ENCODE measurements at places on chromosomes 5 and 9.
A peak's percentile ranks its signal among the peaks of the same experiment; 100 is the strongest.

DNA sequence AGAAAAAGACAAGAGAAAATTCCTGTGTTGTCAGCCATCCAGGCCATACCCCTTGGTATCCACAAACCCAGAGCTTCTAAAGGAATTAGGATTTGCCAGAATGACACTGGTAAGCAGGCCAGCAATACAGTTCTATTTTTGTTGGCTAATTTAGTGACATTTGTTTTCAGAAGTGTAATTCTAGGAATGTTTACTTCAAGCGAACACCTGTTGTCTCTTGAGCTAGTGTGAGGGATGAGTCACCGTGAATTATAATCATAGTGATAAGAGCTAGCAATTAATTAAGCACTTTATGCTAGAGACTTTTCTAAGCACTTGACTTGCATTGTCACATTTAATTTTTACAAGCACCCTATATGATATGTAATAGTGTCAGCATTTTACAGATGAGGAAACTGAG lies 99.2 kb downstream of the PRKACG start:
- DNase-seq: no peak

DNA sequence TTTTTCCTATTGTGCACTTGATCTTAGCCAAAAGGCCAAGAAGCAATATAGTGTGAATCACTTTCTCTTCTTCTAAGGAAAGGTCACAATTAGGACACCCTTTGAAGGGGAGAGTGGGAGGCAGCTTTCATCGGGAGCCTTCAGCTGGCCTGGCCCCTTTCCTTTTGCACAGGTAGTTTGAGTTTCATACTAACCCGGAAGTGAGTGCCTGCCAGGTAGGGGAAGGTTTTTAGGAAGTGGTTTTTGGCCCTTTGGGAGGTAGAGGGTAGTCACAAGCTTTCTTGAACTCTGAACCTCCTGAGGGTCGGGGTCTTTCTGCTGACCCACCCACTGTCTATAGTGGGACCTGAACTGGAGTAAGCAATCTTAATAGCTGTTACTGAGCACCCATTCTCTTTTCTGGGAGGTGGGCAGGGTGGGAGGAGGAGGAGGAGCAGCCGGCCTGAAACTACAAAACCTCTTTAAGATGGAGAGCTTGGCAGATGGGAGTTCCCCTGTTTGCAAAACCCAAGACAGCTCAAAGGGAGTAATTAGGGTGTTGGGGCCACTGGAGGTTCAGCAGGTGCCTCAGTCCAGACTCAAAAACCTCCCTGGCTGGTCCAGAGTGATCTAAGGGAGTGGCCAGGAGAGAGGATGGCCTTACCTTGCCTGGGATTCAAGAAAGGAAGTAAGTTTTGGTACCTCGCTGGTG lies 6.0 kb downstream of the LARP1 start:
- peak; percentile 61 for DNase-seq

DNA sequence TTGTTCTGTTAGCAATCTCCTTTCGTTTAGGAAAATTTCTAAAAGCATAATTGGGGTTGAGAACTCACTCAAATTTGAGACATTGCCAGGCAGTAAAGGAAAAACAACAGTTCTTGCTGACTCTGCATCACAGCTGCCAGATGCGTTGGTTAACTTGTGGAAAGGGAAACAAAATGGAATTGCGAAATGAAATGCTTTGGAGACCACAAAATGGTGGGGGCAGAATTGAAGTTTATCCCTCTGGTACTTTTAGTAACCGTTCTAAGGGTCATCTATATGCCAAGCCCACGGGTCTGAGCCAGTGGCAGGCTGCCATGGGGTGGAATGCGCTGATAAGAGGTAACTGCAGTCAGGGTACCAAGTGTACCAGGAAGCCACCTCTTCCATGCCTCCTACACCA lies 28.6 kb upstream of the SELENOP start:
- DNase-seq: peak; percentile 51

DNA sequence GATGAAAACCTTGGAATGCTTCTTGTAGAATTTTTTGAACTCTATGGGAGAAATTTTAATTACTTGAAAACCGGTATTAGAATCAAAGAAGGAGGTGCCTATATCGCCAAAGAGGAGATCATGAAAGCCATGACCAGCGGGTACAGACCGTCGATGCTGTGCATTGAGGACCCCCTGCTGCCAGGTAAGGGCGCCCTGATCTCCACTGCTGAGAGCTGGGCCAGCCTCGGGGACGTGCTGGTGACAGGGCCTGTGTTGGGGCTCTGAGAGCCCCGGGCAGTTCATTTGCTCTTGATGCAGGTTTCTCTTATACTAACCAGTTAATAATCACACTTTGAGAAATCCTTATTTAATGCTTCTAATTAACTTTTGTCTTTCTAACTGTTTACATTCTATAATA lies 33.0 kb downstream of the TENT4A start:
- no peak for DNase-seq

- DNase-seq: no peak
Observed at GRCh38 chr9:98532147-98532546, 176.6 kb downstream of the GABBR2 start.

DNA sequence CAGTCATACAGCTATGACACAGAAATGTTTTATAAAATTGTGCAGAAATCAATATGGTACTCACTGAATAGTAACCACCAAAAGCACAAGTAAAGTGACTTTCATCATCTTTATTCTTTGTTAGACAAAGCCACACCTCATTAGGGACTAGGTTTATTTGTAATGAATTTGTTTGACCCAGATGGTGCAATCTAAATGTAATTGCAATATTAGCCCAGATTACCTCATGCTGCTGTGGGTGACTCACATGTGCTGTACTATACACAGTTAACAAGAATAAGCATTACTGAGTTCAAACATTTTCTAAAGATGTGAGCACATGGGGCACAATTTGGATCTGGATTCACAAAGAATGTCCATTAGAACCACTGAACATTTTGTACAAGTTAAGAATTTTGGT lies 759.3 kb upstream of the TYRP1 start:
- peak; percentile 0 for DNase-seq

GRCh38 chr5:169893010-169893409 lies 87.3 kb downstream of the INSYN2B start:
- DNase-seq: no peak

DNA sequence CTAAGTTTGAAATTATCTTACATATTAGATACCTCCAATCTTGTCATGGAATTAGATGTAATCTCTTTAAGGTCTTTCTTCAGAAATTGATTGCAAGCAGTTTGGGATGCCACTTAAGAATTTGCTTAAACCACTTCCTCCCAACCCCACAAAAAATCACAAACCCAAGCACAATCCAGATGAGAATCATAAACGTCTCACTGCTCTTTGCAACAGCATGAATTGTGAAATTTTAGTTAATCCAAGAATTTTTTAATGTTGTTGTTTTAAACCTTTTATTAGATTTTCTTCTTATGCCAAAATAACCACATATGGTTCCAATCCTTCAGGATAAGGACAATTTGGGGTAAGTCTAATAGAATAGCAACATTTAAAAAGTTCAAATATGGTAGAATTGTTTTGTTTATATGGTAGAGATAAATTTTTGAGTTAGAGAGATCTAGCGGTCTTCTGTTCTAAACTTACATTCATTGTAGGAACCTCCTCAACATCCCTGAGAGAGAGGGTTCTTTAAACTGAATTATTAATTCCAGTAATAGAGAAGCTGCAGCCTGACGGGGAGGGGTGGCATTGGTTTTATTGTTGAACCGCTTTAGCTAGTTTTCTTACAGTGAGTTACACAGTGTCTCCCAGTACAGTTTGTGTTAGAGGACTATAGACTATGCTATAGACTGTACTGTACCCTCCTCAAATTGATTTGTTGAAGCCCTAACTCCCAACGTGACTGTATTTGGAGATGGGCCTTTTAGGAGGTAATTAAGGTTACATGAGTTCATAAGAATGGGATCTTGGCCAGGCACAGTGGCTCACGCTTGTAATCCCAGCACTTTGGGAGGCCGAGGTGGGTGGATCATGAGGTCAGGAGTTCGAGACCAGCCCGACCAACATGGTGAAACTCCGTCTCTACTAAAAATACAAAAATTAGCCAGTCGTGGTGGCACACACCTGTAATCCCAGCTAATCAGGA lies 24.8 kb upstream of the IL6ST start:
- peak; percentile 35 for DNase-seq

DNA sequence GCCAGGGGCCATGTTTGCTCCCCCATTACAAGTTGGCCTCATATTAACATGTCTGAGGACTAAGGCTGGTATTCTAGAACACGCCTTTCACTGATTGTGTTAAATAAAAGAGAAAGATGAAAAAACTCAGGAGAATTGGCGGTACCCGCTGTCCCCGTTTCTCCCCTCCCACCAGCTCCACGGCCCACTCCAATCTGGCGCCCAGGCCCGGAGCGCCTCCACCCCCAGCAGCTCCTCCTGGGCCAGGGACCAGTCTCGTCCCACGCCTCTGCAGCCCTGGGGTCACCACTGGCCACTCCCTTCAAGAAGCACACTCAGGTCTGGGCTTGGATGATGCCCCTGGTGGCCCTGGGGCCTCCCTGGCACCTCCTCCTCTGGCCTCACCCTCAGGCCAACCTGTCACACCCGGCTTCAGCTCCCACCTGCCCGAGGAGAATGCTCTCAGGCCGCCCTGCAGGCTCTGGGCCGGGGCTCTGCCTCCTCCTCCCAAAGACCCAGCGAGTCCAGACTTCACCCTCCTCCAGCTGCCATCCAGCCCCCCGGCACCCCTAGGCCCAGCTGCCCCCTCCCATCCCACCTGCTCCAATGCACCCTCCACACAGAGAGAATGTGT lies 133.0 kb upstream of the PPP1R26 start:
- no peak for DNase-seq

GRCh38 chr9:38431116-38431515 lies 6.9 kb upstream of the IGFBPL1 start:
- DNase-seq: no peak

DNA sequence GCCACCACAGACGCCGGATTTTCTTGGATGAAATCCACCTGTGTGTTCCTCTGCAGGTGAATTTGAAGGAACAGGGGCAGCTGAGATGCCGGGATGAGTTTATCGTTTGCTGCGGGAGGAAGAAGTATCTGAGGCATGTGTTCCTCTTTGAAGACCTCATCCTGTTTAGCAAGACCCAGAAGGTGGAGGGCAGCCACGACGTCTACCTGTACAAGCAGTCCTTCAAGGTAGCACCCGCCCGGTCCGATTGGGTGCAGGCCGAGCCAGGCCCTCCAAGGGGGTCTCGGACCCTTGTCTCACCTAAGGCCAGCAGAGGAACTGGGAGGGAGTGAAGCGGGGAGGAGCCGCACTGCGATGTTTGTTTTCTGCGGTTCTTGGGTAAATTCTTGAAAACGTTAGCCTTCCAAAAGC lies 18.4 kb upstream of the LRRC14B start:
- DNase-seq: no peak

- DNase-seq: no peak
Observed at GRCh38 chr5:5209510-5210286, 69.6 kb downstream of the ADAMTS16 start.

GRCh38 chr9:33921967-33922895 lies 105.3 kb downstream of the UBE2R2 start:
- DNase-seq: peak; percentile 16

DNA sequence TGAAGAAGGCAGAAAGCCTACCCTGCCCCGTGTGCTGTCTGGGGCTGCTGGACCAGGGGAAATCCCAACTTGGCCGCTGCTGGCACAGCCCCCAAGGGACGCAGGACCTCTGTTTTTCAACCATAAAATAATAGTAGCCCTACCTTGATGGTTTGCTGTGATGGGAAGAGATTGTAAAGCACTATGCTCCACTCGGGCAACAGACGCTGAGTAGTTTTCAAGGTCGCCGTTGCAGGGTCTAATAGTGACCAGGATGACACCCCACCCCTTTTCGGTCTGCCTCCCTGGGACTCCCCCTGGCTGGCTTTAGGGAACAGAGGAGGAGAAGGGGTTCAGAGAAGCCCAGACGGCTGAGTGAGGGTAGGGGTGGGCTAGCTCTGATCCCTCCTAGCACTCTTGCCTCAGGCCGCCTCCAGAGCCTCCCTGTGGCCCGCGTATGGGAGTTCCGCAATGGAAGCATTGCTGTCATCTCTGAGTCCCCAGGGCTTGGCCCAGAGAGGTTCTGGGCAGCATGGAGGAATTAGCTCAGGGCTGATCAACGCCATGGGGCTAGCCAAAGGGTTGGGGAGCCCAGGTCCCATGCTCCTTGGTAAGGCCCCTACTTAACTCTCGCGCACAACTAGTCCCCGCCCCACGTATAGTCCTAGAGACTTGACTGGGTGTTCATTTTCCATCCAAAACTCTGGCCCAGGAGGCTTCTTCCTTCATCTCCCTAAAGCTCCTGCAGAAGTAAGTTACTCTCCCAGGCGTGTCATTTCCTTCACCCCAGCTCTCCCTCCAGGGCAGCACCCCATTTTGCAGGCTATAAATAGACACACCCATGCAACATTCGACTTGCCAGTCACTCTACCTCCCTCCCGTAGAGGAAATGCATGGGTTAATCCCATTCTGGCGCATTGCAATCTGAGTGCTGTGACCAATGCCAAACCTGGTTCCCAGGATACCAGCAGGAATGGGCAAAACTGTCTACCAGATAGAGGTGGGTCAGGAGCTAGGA lies 1.1 kb upstream of the IRF1 start:
- DNase-seq: peak; percentile 59

DNA sequence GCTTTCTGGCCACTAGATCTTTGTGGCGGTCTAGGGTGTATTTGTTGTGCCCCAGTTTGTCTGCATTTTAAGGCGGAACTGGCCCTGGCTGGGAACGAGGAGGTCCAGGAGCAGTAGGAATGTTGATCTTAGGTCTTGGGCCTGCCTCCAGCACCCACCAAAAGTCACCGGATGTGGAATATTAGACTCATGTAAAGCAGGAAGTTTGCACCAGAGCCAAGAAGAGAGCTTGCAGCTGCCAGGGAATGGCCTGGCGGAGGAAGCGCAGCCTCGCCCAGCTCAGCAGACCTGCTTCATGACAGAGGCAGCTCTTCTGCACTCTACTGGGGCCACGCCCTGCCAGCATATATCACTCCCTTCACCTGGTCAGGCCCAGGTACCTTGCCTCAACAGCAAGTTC lies 3.3 kb downstream of the GPX3 start:
- no peak for DNase-seq
